Fibroblast of the aortic adventitia (primary cell): ENCODE measurements at places on chromosomes 7 and 10.

GRCh38 chr10:47264797-47265281, 35.2 kb upstream of the GDF10 start:
- no peak for DNase-seq

- peak; percentile 40 for DNase-seq
Observed at GRCh38 chr7:137715121-137715520, 131.7 kb downstream of the DGKI start.

- DNase-seq = no peak
Observed at GRCh38 chr7:129101746-129102145, 42.8 kb upstream of the TSPAN33 start.

DNA sequence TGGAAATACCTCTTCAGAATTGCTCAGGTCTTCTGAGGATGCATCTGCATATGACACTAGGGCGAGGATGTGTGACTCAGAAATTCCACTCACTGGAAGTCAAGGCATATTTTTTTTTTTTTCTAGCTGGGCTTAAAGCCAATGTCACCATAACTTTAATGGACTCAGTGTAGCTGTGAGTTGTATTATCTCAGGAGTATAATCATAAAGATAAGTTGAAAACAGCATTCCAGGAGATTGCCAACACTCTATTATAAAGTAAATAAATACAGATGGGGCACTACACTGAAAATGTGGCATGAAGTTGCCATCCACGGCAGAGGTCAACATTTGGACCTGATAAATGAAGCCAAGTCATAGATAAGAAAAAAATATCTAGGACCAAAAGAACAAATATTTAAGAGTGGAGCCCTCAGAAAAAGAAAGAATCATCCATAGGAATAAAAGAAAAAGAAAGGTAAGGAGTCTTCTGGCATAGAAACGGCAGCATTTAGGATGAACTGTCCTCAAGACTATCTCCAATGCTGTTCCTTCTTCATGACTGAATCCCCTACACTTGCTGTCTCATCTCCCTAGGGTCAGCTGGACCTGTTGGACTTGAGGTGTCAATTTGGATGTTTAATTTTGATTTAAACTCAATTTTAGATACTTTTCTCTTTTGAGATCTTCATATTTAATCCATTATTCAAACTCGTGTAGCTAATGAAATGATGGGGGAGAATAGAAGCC, 72.9 kb upstream of the CAV2 start:
- DNase-seq = peak; percentile 89

GRCh38 chr10:25226775-25227682, 52.2 kb downstream of the GPR158 start:
- DNase-seq = peak; percentile 58
